ENCODE measurements at places on chromosomes 3 and 15.

DNA sequence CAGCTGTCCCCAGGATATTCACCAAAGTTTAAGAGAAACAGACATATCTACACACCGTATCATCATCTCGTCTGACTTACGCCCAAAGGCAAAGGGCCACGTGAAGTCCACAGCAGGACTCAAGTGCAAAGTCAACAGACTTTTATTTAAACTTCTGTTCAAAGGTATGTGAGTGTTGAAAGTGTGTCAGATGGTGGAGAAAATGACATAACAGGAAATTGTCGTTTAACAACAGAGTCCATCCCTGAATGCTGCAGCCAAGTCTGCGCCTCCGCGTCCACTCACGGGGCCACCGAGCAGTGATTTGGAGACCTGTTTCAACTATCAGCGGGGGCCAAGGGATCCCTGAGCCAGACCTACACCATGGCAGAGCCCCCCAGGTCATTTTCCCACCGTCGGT, 165.6 kb downstream of the XXYLT1 start:
- no peak for DNase-seq

GRCh38 chr3:35639254-35640186, at the start of gene ARPP21:
ARPP21 (plus strand) TSS chr3:35639525; CDS start chr3:35681752, 42,227 bp downstream.
- DNase-seq: peak; percentile 70

GRCh38 chr15:79529157-79529785, 97.1 kb downstream of the MINAR1 start:
- DNase-seq: no peak

DNA sequence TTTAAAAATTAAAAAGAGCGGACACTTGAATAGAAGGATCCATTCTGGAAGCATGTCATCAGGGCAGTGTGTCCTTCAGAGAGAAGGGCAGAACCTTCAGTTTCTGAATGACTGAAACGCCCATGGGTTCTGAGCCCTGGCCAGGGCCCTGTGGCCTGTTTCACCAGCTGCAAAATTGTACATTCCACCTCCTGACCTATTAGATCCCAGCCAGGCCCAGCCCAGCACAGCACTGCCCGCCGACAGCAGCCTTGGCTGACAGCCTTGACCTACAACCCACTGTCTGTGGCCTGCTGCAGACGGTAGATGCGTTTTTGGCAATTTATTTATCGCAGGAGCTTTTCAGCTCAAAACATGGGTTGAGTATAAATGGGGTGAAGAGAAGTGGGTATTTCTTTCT, 5.9 kb upstream of the POLG start:
- no peak for DNase-seq

DNA sequence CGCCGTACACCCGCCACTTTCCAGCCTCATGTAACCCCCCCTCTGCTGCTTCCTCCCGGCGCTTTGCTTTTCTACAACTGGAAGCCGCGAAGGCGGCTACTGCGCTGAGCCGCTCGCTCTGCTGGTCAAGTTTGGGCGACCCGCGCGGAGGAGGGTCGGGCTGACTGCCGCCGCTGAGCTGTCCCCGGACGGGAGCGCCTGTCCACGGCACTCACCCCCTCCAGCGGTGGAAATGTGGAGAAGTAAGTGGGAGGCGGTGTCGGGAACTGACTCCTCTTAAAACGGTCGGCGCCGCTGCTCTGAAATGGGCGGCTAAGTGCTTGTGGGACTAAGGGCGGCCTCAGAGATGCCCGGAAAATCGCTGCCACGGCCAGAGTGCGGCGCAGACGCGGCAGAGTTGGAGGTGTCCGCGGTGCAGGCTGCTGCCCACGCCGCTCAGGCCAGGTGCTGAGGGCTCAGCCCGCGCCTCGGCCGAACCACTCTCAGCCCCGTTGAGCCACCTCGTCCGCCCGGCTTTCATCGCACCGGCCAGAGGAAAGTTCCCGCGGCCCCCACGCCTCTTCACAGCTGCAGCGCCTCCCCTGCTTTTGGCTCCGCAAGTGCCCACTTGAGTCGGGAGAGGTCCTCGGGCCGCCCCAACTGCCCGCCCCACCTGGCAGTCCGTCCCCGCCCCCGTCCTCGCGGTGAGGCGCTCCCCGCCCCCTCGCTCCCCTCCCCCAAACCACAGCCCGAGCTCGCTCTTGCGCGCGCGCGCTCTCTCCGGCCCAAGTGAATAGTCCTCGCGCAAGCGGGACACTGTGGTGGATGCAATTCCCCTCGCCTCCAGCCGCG, at the start of gene EPHA6:
EPHA6 (plus strand) TSS at position 775 of the 831 bp plus-strand sequence.
- peak; percentile 77 for DNase-seq

DNA sequence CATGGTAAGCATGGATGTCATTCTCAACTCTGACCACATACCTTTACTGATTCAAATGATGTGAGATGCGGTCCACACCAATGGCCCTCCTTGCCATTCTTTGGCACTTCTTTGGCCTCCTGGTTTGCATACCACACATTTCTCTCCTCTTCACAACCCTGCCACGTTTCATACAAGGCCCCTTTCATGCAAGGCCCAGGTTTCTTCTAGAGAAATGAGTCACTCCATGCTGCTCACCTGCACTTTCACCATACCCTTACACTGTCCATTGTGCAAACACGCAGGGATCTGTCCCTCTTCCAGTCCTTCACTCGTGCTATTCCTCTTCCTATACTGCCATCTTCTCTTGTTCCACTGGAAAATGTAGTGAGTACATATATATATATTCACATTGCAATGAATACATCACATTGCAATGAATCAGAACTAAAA, 24.4 kb upstream of the SLC24A5 start:
- no peak for DNase-seq

DNA sequence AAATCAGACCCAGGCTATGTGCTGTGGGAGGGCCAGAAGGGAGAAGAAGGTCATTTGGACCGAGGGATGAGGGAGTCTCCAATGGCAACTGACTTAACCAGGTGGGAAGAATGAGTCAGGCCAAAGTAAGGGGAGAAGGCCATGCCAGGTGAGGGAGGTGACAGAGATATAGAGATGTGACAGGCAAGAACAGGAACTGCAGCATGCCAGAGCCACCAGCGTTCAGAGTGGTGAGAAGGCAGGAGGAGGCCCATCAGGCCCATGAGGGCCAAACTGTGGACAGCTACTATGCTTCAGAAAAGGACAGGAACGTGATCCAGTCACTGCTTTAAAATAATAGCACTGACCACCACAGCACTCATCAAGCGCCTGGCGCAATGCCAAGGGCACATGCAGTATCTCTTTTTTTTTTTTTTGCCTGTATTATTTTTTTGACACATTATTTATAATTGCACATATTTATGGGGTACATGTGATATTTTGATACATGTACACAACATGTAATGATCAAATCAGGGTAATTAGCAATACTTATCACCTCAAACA, 154.3 kb upstream of the IGF1R start:
- DNase-seq: no peak

DNA sequence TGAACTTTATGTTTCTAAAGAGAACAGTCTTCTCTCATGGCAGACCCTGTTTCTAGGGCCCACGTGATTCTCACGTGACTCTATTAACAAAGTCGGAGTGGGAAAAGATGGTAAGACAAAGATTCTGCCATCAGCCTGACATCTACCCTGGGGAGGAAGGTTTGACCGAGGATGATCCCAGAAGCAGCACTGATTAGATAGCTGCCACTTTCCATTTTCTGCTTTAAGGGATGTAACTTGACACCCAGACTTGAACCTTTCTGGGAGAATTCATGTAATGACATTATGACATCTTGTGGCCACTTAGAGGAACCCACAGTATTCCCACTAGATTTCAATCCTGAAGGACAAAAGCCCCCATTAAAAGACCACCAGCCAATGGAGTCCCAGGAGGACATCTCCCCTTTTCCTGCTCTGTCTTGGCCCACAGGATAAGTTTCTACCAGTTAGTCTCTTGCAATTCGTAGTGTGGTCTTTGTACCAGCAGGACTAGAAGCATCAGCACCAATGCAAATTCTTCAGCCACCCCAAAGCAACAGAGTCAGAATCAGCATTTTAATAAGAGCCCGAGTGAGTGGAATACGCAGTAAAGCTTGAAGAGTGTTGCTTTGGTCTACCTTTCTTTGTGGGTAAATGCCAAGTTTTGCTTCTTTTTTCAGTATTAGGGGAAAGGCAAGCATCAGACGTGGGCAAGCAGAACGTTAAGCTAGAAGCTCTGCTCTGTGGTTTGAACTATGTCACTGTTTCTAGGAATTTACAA, 480.5 kb upstream of the PROK2 start:
- DNase-seq: peak; percentile 46

DNA sequence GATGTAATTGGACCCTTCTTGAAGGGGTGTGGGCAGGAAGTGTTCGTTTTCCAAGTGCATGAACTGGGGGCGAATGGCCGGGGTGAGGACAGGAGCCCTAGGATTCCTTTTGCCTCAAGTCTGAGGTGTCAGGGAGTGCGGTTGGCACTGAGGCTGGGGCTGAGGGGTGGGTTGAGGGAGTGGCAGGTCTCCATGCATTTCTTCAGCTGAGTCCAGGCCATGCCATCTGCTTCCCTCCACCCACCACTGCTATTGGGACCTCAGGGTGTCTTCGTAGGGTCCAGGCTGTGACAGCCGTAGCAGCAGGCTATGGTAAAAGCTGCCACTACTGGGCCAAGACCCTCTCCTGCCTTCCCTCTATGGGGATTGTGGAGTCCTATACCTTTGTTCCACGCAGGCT, 25.6 kb upstream of the TSPAN3 start:
- no peak for DNase-seq

GRCh38 chr3:194494951-194495374, 8.2 kb upstream of the ATP13A3 start:
- no peak for DNase-seq

DNA sequence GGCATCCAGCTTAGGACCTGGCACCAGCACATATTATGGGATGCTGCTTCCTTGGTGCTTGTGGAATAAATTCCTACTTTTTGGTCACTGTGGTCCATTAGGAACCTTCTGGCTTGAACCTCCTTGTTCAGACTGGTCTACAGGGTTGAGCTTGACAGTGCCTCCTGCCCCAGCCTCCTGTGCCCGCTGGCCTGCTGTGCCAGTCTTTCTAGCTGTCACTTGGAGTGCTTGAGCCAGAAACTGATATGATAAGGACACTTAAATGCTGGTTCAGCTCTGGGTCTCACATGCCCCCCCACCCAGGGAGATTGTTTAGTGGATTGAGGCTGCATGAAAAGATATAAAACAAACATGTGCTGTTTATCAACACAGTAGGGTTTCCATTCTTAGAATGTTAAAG, 147.8 kb downstream of the SLCO3A1 start:
- no peak for DNase-seq

- DNase-seq: no peak
Observed at GRCh38 chr3:45765266-45765851, 31.0 kb downstream of the SLC6A20 start.

DNA sequence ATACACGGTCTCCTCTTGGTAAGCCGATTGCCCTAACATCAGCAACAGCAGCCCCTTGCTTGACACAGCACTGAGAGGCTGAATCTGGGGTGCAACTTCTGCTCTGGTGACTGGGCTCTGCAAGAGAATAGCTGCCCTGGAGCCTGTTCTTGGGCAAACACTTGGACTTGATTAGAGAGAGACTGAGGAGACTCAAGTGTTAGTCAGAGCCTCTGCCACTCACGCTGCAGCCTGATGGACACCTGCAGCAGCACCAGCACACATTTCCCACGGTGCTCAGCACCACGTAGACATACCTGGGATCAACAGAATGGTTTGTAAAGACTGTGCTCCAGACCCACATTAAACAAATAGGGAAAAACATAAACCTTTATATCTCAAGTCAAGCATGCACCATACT, 35.8 kb upstream of the UMPS start:
- no peak for DNase-seq

DNA sequence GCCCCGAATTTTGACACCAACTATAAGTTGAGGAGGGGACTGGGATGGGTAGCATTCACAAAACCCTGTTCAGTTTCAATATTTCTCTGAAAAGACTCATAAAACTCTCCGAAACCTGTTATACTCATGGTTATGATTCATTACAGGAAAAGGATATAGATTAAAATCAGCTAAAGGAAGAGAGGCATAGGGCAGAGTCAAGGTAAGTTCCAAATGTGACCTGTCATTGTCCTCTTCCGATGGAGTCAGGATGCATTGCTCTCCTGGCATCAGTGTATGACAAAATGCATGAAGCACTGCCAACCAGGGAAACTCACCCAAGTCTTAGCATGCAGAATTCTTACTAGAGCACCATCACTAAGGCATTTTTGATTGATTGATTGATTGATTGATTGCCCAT, 525.0 kb upstream of the NAALADL2 start:
- no peak for DNase-seq

GRCh38 chr15:75149867-75150709, 51.6 kb upstream of the C15orf39 start:
- DNase-seq: no peak

- DNase-seq: no peak
Observed at GRCh38 chr15:51878446-51879386, 49.3 kb downstream of the TMOD3 start.

DNA sequence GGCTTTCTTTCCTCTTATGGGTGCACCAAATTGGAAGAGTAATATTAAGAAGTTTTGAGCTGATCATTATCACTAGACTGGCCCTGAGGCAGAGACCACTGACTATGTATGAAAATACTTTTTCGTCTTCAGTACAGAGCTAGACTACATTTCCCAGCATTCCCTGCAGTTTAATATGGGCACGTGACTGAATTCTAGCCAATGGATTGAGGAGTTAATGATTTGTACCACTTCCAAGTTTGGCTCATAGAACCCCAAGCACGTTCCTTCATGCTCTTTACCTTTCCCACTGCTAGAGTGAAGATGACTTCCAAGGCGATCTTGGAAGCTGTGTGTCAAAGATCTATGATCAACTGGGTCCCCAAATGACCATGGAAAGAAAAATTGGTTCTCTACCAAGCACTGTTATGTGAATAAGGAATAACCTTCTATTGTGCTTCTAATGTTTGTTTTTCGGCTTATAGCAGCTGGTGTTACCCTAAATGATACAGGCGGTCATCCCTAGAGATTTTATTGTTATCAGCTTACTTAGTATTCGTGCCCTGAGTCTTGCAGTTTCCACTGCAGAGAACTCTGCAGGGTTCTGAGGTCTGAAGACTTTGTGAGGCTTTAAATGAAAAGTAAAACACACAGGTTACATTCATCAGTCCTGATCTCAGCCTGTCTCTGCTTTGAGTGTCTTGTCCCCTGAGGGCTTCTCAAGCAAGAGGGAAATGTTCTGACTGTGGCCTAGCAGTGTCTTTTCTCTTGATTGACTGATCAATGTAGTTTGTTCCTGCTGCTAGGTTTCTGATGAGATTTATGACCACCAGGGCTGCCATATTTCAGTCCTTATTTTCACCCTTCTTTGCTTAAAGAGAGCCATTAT, 486.8 kb downstream of the PDCD6IP start:
- no peak for DNase-seq

GRCh38 chr3:17054982-17055343, 170.2 kb downstream of the PLCL2 start:
- DNase-seq: no peak

- DNase-seq: no peak
Observed at GRCh38 chr15:26073430-26074333, 210.6 kb upstream of the ATP10A start.

Data from neural progenitor cell (in vitro differentiated cells).